ENCODE measurements at places on chromosomes 2 and 18.

DNA sequence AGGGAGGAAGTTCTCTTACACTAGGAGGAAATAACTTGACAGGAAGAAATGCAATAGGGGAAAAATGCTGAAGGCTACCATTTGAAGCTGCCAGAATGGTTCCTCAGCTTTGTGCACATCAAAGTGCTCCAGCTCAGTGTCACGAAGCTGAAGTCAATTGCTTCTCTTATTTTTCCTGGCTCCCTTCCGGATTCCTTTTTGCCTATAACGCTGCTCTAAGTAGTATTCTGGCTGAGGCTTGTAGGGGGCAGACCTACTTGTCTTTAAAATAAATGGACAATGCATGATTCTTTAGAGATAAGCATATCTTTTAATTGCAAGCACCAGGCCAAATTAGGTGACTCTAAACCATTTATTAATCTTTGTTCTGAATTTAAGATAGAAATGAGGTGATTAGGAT, 60.3 kb upstream of the SCN1A start:
- DNase-seq: no peak

- DNase-seq: no peak
Measured at GRCh38 chr2:202583709-202584219, 51.0 kb upstream of the FAM117B start.

- no peak for DNase-seq
Measured at GRCh38 chr2:217787160-217787877, 215.5 kb downstream of the TNS1 start.

- DNase-seq: no peak
Measured at GRCh38 chr2:73341039-73341438, 44.6 kb upstream of the ALMS1 start.

- no peak for DNase-seq
Measured at GRCh38 chr18:4806331-4806730, 351.2 kb upstream of the DLGAP1 start.

DNA sequence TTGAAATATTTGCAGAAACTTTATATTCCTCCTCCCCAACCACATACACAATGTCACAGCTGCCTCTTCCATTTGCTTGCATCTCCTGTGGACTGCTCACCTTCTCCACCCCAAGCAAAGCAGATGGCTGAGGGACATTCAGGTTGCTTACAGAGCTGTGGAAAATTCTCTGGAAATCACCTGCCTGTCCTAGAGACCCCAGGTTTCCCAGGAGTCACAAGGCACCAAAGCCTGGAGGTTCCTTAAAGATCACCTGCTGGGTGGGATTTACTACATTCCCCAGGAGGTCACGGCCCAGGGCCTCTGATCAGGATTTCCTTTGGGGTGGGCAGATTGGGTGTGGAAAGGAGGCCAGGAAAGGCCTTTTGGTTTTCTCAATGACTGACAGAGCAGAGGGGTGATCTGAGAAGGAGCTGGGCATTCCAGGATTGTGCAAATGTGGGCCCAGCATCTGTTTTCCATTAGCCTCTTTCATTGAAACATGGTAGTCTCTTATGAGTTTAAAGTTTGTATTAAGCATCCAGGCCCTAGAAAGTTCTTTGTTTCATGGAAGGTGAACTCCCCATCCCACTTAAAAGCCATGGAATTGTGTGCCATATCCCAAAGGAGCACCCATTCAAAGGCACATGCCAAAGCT, 410.7 kb upstream of the TNP1 start:
- no peak for DNase-seq

DNA sequence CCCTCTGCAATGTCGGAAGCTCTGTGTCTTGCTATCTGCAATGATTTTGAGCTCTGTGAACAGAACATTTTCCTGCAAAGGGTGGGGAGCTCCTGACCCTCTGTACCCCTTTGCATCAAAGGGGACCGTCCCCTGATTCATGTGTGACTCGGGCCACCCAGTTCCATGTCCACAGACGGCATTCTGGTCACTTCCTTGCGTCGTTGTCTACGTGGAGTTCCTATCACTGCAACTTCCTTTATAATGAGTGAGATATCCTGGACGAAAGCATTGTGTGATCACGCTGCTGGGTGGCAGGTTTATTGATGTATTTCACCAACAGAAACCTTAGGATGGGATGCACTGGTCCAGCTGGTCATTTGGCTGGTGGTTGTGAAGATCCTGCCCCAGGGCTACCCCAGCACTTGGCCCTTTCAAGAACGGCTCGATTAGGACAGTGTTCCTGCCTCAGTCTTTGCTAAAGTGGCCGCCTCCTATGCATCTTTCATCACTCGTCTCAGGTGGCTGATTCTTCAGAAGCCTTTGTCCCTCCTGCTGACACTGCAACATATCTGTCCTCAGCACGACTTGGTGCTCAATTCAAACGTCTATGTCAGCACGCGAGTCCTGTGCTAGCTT, 202.7 kb downstream of the ACKR3 start:
- DNase-seq: no peak

- no peak for DNase-seq
Measured at GRCh38 chr2:142944264-142944663, 66.8 kb downstream of the KYNU start.

- peak; percentile 30 for DNase-seq
Measured at GRCh38 chr2:209425471-209426071, 1.7 kb downstream of the MAP2 start.

DNA sequence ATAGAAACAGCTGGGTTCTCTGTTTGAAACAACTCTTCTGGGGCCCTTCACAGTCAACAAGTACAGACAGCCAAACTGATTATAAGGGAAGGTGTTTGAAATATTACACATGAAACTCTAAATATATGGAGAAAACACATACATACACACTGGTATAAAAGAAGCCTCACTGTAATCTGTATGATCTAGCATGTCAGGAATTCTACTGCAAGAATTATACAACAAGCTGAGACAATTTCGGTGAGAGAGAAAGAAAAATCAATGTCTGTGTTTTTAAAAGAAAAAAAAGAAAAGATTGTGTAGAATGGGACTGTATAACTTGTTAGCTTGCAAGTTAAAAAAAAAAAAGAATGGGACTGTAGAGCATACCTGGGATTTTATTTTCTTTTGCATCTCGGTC, 26.3 kb downstream of the IRS1 start:
- no peak for DNase-seq

DNA sequence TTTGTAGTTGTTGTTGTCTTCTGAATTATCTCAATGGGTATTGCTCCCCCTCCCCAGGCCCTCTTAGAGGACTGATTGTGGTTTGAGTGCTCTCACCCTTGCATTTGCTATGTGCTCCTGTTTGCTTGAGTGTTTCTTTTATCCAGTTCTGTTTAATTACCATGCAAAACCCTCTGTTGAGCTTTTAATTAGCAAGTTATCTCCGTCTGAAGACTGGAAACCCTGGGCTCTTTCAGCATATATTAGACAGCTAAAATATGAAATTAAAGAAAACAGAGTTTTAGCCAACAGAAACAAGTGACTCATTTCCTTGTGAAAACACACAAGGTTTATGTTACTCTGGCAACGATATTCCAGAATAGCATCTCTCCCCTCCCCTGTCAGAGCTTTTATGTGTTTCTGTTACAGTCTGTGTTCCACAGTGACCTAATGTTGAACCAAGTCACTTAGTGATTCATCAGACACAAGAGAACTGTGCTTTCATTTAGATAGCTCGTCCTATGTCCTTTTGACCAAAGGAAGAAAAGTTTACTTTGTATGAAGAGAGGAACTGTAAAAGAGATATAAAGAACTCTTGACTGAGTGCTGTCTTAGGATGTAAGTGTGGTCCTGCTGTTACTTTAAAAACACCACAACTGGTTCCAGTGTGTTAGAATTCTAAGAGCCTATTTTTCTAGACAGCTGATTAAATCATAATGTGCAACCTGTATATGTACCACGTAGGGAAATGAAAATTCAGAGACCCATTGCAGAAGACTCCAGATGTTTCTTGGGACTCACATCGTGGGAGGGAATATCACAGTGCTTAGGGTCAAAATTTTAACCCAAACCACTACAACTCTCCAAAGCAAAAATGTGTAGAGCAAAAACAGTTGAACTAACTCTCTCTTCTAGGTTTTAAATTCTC, 172.8 kb upstream of the RBMS1 start:
- DNase-seq: no peak

DNA sequence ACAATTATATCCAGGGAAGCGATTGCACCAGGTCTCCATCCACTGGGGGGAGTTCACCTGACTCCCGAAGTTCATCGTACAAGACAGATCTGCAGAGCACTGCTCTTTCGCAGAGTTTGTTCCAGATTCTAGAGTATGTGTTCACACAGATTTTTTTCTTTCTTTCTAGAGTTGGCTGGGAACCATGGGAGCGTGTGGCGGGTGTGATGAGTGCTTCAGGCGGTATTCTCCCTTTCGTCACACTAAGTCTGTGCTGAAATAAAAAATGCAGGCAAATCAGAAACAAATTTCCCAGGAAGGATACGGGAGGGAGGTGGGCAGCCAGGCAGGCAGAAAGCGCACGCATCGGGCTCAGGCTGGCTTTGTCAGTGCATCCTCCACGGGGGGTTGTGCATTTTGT, 129.8 kb upstream of the SOX11 start:
- no peak for DNase-seq

- no peak for DNase-seq
Measured at GRCh38 chr18:74197705-74198341, 49.5 kb downstream of the TIMM21 start.

DNA sequence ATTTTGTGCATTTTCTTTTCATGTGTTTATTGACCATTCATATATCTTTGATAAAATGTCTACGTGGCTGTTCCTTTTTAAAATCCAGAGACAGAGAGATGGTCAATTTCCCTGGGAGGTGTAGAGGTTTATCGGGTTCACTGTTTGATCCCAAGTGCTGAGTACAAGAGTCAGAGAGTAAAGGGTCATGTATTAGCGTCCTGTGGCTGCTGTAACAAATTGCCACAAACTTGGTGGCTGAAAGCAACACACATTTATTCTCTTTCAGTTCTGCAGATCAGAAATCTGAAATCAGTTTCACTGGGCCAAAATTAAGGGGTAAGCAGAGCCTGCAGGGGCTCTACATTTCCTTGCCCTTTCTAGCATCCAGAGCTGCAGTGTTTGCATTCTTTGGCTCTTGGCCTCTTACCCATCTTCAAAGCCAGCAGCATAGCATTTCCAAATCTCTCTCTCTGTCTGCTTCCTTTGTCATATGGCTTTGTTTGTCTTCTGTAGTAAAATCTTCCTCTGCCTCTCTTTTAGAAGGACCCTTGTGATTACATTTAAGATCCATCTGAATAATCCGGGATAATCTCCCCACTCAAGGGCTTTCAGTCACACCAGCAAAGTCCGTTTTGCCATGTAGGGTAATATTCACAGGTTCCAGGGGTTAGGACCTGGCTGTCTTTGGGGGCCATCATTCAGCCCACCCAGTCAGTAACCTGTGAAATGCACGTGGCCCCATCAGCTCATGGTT, 49.9 kb downstream of the TMEM17 start:
- no peak for DNase-seq

- no peak for DNase-seq
Measured at GRCh38 chr2:210480079-210480478, 3.5 kb upstream of the LANCL1 start.

- DNase-seq: no peak
Measured at GRCh38 chr2:45973426-45973825, 322.0 kb downstream of the PRKCE start.

DNA sequence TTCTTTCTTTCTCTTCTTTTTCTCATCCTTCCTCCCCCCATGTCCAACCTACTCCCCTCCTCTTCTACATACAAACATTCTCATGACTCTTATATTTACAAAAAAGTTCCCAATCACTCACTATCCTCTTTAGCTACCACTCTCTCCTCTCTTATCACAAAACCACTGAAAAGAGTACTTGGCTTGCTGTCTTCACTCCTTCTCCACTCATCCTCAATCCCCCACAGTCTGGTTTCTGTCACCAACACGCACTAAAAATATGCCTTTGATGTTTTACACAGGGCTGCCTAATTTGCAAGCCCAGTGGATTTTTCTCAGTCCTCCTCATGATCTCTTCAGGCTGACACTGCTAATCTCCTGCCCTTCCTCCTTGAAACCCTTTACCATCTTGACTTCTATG, 159.5 kb downstream of the TNS1 start:
- DNase-seq: no peak

- DNase-seq: no peak
Measured at GRCh38 chr2:6730003-6730402, 135.7 kb downstream of the CMPK2 start.

DNA sequence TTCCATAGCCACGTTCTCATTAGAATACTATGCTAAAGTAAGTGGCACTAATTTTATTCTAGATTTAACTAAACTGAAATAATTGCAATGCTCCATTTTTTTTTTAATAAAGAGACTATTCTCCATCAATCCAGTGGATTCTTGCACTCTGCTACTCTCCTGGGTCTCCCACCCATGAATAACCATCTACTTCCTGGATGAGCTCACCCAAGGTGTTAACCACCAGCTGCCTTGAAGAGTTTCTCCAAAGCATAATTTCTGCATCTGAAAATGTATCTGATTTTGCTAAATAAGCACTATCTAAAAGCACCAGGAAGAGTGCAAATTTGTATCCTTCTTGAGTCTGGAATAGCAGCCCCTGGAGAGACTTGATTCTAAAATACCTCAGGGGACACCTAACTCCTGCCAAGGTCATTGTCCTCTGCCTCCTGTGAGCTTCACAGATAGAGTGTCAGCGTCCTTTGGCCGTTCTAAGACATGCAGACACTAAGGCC, 41.6 kb upstream of the SH3BP4 start:
- DNase-seq: no peak

DNA sequence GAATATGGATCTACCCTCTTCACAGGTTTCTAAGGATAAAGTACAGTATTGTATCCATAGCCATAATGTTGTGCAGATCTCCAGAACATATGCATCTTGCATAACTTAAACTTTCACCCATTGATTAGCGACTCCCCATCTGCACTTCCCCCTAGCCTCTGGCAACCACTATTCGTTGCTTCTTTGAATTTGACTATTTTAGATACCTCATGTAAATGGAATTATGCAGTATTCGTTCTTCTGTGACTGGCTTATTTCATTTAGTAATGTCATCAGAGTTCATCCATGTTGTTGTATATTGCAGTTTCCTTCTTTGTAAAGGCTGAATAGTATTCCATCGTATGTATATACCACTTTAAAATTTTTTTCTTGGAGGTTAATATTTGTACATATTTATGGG, 128.9 kb downstream of the SMAD7 start:
- no peak for DNase-seq

DNA sequence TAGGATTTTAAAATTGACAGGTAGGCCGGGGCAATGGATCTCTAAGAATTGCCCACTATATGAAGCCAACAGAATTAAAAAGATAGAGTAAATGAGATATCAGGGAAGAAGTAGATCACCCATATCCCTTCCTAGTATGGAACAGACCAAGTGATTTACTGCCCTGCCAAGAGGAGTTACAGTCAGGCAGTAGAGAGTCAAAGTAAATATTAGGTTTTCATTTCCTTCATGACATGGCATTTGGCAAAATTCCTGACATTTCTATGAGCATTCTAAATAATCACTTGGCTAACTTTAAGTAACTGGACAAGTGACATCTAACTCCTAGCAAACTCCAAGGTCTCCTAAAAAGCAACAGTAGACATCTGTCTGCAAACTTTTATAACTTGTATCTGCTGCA, 33.5 kb downstream of the GALNT5 start:
- no peak for DNase-seq

- DNase-seq: no peak
Measured at GRCh38 chr2:219369447-219369861, 18.3 kb downstream of the DNPEP start.

Data from NT2/D1 (cell line).